ENCODE measurements at places on chromosomes 1 and 21.

DNA sequence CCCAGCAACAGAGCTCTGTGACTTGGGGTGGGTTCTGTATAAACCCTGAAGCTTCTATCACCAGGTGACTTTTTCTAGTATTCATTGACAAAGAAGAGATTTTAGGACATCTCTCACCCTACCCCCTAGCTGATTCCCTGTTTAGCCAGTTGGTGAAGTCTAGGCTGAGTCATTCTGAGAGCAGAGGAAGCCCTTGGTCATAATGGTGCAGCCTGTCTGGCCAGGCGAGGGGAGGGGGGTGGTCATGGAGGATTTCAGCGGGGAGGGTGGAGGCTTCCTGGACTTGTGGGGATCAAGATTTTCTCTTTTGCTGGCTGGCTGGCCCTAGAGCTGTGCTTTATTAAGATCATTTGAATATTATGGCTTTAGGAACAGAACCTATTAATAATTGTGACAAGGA is 262.6 kb downstream of the CAMTA1 start:
- DNase-seq = no peak

DNA sequence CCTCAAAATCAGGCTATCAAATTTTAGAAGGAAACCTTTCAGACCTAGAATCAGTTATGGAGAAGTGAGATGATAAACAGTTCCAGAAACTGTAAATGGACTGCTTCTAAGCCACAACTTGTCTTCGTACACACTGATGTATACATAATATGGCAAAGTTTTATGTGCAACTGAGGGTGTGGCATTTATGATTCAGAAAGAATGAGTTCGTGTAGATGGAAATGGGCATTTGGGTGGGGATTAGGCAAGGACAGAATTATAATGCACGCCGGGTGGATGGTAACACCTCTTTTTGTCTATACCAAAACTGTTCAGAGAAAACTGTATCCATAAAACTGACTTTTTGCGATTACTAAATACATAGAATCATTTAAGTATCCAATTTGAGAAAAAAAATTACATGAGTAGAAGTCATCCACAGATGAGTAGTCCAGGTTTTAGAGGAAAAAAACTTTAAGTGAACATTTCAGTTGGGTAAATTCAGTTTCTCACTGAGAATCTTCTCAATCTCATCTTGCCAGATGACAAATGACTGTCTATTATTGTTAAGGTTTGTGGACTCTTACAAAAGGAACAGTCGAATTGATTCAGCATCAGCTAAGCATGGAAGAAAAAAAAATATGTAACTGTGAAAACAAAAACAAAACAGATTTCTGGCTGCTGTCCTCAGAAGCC is 22.5 kb downstream of the ERRFI1 start:
- DNase-seq = no peak

GRCh38 chr1:153375511-153375910 is at the start of gene S100A12:
Gene S100A12 (minus strand): TSS chr1:153375621. CDS start chr1:153374592, 1,029 bp downstream.
- DNase-seq = no peak

- DNase-seq = no peak
These were observed 26.2 kb downstream of the DMAP1 start for GRCh38 chr1:44239331-44239960.

DNA sequence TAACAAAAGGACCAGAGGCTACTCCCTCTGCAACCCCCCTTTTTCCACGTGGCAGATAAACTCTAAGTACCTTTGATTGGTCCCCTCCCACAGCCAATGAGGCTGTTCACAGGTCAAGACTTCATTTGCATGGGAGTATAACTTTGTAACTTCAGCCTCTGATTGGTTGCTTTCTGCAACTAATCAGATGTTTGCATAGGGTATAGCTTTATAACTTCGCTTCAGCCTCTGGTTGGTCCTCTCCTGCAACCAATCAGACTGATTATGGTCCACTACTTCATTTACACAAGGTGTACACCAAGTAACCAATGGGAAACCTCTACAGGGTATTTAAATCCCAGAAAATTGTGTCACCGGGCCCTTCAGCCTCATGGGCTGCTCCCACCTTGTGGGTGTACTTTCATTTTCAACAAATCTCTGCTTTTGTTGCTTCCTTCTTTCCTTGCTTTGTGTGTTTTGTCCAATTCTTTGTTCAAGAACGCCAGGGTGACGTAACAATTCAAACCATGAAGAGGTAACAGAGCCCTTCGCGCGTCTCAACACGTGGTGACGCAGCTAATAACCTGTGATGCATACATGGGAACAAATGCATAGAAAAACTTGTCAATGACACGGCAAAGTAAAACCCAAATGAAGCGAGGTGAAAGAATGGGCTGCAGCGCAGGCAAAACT is 47.2 kb downstream of the VPS26C start:
- DNase-seq = no peak

DNA sequence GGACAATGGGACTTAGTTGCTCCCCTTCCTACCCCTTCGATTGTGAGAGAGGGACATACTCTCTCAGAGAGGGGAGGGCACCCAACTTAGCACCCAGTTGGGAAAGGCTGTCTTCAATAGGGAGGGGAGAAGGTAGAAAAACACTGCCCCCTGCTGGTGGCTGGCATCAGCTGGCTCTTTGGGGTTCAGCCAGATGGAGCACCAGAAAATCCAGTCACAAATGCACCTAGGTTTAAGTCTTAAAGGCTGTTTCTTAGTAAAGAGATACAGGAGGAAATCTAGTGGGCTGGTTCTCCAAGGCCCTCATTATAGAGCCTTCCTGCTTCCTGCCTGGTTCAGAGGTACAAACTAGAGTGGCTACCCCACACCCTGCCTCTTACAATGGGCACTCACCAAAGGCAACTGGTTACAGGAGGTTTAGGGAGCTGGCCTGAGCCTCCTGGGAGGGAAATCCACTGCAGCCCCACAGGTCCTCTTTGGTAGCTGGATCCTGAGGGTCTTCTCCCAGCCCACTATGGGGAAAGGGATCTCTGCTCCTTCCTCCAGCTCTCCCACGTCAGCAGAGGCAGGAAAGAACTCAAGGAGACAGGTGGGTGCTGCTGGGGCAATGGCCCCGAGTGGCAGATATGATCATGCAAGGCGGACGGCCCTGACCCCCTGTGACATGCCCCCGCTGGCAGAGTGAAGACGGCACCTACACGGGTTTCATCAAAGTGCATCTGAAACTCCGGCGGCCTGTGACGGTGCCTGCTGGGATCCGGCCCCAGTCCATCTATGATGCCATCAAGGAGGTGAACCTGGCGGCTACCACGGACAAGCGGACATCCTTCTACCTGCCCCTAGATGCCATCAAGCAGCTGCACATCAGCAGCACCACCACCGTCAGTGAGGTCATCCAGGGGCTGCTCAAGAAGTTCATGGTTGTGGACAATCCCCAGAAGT is 28.3 kb downstream of the EIF2D start:
- DNase-seq = peak; percentile 76

- DNase-seq = no peak
These were observed 22.3 kb upstream of the PTGFR start for GRCh38 chr1:78468521-78468920.

DNA sequence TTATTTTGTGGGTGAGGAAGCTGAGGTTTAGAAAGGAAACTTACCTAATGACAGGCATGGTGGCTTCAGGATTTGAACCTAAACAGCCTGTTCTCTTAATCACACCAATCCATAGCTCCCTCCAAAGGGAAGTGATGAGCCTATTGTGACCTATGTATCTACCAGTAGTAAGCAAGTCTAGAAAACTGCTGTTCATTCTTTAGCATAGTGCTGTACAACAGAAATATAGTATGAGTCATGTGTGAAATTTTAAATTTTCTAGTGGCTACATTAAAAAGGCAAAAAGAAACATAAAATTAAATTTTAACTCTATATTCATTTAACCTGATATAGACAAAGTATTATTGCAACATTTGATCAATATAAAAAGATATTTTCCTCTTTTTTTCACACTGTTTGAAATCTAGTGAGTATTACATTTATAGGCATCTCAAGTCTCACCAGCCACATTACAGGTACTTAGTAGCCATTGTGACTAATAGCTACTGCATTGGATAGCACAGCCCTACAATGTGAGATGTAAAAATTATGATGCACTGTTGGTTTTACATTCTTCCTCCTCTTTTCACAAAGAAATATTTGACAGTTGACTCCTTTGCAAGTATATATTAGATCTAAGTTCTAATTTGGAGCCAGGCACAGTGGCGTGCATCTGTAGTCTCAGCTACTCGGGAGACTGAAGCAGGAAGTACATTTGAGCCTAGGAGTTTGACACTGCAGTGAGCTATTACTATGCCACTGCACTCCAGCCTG is 16.6 kb downstream of the IPO9 start:
- no peak for DNase-seq

- no peak for DNase-seq
These were observed 817 bp downstream of the EXTL1 start for GRCh38 chr1:26022404-26022779.

DNA sequence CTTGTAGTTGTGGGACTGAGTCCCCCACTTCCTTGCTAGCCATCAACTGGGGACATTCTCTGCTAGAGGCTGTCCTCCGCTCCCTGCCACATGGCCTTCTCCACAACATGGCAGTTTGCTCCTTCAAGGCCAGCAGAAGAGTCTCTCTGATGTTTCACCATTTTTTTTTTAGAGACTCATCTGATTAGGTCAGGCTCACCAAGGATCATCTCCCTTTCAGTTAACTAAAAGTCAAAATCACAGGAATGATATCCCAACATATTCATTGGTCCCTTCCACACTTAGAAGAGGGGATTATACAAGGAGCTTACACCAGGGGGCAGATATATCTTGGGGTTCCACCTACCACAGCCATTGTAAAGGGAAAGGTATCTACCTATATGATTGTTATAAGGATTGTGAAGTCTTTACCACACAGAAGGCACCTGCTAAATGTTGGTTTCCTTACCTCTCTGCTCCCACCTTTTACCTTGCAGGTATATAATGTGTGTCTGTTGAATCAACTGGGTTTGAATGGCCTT is 23.3 kb downstream of the RIMKLA start:
- DNase-seq = no peak

DNA sequence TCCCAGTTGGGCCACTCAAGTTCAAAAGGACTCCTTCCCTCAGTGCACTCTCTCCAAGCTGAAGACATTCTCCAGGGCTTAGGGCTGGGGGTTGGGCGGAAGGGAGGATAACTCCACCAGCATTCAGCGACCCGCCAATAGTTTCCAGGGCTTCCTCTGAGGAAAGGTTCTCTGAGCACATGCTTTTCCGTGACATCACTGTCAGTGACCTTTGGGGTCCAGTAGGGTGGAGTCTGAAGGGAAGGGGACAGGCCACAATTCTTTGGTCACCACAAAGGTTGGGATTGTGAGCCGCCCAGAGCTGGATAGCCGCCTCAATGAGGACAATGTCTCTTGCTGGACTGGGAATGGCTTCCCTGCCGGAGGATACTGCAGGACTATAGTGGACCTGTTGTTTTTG is 22.8 kb upstream of the RXRG start:
- DNase-seq = no peak

DNA sequence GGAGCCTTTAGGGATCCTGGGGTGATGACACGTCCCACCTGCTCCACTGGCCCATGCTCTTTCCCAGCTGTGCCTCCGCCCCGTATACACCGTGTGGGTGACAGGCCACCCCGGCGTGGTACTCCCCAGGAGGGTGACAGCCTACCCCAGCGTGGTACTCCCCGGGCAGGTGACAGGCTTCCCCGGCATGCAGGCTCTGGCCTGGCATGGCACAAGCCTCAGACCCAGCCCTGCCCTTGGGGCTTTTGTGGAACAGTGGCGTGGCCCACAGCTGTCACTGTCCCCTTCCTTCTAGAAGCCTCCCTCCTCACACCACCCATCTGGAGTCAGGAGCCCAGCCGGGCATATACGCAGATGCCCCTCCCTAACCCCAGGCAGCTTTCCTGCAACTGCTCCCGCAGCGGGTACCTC is 4.7 kb upstream of the PFKL start:
- no peak for DNase-seq

DNA sequence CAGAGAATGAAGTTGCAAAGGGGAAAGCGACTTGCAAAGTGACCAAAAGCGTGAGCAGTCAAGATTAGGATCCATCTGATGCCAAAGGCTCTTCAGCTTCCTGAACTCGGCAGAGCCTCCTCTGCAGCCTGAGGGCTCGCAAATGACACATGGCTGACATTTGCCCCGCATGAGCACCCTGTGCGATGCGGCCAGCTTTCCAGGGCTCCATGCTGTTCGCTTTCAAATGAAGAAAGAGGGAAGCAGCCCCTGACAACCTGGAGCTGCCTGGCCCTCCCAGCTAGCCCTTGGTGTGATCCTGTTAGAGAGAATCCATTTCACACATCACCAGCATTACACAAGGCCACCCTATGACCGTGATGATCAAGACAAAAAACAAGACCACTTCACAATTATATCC is 20.2 kb upstream of the FAM131C start:
- DNase-seq = no peak

GRCh38 chr1:6052543-6053205 is 7.0 kb downstream of the KCNAB2 start:
- no peak for DNase-seq

DNA sequence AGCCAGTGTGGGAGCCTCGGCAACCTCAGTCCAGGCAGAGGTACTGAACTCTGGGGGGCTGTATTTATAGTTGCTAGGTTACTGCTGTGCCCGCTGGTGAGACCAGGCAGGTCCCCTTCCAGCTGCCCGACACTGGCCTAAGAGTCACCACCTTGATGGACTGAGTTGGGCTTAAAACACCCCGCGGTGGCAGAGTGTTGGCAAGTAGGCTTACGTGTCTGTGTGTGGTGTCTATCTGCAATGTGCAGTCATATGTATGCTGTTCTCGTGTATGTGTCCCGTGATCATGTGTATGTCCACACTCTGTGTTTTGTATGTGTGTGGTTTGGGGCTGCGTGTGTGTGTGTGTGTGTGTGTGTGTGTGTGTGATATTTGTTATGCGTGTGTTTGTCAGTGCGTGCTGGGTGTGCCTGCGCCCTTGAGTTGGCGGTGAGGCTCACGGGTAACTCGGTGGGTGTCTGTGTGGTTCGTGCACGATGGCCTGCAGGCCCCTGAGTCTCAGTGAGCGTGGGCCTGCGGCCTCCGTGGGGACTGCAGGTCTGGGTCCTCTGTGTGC is 65.5 kb downstream of the MEF2D start:
- no peak for DNase-seq

DNA sequence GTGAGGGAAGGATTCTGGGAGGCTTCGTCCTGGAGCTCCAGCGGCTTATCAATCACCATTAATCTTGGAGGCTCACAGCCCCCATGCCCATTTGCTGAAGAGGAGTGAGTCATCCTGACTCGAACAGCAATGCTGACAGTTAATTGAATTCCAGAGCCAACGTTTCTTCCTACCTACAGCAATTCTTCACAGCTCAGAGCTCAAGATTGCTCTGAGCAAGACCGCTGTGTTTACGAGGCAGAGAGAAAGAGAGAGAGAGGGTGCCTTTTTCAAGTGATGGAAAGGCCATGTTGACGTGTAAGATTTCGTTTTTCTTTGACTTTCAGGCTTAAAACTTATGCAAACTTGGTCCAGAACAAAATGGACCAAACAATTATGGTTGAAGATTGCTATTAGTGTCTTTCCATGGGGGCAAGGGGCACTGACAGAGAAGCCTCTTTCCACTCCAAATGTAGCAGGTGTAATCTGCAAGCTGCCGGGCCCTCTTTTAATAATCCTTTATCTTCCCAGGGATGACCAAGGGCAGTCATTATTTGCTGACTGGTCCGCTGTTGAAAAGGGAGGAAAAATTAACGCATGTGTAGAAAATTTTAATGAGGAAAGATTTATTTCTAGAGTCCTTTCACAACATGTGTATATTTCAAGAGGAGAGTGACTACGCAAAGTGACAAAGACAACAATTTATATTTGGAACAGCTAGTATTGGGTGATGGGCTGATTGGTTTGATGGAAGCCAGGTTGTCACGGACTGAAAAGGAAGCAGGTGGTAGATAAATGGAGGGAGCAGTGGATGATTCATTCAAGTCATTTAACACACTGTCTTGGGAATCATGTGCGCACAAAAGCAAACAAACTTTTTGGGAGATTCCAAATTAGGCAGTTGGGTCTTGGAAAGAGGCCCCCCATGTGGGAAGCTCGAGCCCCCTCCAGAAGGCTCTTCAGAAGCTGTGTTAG is 136.1 kb upstream of the IRF2BP2 start:
- no peak for DNase-seq
